ENCODE measurements at places on chromosomes 6 and 20. TPM values are rescaled to one million over a fixed set of nuclear protein-coding genes. Genes with fewer than 3 reads are reported as not detected.
A peak's percentile ranks its signal among the peaks of the same experiment; 100 is the strongest.

The MMP24 gene
- total RNA-seq, result 1.2 TPM

The CRIP3 gene
- total RNA-seq, result 0.80 TPM

The ARMH2 gene
- total RNA-seq, result not detected

The HCK gene
- total RNA-seq, result 3.1 TPM

The FOXA2 gene
- 0.52 TPM for total RNA-seq

The PTPRK gene
- total RNA-seq, result 39.9 TPM

The EEF1A2 gene
- 0.69 TPM for total RNA-seq

The GSTA3 gene
- not detected for total RNA-seq

The AGER gene
- total RNA-seq, result 3.4 TPM

The UNC5CL gene
- 0.87 TPM for total RNA-seq

DNA sequence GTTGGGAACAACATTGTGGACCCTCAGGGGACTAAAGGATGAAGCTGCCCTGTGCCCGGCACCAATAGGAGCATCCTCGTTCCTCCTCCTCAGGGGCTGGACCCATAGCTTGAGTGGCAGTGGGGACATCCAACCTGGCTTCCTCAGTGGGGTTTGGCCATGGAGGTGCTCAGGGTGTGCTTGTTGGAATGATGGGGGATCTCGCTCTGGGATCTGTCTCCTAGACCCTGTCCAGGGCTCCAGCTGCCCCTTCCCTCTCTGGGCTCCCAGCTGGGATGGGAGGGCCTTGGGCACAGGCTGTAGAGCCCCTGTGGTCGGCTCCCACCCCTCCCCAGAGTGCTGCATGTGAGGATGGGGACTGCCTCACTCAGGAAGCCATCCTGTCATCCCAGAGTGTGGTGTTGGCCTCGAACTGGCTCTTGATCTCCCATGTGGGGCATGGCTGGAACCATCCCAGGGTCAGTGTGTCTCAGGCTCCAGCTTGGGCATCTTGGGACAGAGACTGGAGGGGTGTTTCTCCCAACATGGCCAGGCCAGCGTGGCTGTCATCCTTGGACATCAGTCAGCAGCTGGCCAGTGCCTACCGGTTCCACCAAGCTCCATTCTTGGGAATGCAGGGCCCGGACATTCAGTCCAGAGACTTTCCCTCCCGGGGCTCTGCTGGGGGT, 9.5 kb upstream of the MYT1 start:
- no peak for DNase-seq

DNA sequence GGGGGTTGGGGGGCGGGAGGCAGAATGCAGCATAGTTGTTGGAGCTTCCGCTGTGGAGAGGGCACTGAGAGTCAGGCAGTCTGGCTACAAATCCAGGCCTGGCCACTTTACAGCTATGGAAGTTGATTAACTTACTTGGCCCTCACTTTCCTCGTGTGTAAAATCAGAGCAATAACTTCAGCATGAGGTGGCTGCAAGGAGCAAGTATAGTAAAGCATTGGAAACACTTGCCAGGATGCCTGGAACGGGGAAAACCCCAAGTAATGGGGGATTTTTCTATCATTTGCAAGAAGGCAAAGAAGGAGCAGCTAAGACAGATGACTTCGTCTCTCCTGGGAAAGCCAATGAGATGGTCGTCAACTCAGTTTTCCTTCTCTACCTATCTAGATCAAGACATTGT, 35.8 kb downstream of the AGPAT4 start:
- no peak for DNase-seq

DNA sequence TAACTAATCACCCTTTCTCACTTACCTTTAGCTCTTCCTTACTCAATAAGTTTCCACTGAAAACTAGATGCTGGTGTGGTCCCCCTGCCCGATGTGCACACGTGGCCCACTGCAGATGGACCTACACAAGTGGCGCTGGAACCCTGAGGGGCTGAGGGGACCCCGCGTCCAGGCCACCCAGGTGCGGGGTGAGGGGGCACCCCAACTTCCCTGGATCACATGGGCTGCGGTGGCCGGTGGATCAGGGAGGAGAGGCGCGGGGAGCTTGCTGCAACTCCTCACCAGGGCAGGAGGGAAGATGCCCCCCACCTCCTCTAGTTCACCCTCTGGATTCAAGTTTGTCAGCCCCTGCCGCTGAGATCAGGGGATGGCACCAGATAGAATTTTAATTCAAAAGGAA, 12.5 kb upstream of the HLA-DOA start:
- no peak for DNase-seq

DNA sequence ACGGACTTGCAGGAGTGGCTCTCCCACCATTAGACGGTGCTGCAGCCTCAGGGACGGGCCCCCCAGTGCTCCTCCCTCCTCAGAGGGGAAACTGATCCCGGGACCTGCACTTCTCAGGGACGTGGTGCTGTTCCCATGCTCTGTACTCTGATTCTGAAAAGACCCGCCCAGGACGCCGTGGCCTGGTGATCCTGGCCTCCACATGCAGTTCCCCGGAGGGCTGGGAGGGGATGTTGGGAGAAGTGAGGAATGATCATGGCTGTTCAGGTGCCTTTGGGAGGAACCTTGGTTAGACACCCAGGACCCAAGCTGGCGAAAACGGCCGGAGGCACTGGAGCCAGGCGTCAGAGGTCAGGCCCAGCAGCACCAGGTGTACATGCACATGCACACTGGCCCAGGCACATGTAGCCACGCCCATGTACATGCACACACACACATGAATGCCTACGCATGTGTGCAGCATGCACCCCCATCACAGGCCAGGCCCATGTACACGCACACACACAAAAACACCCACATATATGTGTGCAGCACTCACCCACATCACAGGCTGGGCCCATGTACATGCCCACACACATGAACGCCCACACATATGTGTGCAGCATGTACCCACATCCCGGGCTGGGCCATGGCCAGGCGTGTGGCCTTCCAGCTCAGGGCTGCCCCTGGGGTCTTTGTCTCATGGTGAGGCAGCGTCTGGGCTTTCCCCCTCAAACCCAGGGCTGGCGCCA, 52.6 kb upstream of the DACT2 start:
- peak; percentile 31 for DNase-seq

GRCh38 chr6:112934433-112935327, 587.5 kb downstream of the RFPL4B start:
- DNase-seq, result no peak

- DNase-seq, result no peak
Observed at GRCh38 chr6:149414009-149414408, 13.9 kb downstream of the SUMO4 start.

GRCh38 chr6:71457929-71458328, 169.3 kb downstream of the OGFRL1 start:
- DNase-seq, result no peak

- no peak for DNase-seq
Observed at GRCh38 chr20:45484676-45485075, 15.1 kb downstream of the WFDC2 start.

DNA sequence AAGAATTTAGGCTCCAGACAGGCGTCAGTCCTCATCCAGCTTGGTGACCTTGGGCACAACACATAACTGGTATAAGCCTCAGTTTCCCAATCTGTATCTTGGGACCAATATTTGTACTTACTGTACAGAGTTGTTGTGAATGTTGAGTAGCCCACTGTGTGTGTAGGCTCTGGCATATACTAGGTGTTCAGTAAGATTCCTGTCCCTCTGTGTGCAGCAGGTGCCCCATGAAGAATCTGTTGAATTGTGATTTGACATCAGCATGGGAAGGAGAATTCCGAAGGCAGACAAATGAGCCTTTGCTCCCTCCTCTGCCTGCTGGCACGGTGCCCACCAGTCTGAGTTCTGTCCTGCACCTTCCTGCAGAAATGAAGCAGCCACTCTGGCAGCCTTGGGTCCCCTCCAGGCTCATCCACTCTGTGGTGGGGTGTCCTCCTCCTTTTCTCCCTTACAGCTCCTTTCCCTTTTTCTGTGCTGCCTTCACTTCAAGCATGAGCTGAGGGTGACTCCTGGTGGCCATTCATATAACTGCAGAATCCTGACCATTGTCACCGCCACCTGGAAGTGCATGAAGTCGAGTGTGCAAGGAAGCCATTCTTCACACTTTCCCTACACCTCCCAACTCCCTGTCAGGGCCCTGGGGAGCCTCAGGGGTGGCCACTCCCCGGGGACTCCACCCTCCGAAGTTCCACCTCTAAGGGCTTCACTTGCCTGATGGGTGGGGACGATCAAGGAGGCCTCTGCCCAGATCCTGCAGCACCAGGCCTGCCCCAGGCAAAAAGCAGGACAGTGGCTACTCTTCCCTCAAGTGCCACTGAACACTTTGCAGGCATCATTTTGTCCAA, 48.2 kb downstream of the MRPL14 start:
- DNase-seq, result peak; percentile 41

DNA sequence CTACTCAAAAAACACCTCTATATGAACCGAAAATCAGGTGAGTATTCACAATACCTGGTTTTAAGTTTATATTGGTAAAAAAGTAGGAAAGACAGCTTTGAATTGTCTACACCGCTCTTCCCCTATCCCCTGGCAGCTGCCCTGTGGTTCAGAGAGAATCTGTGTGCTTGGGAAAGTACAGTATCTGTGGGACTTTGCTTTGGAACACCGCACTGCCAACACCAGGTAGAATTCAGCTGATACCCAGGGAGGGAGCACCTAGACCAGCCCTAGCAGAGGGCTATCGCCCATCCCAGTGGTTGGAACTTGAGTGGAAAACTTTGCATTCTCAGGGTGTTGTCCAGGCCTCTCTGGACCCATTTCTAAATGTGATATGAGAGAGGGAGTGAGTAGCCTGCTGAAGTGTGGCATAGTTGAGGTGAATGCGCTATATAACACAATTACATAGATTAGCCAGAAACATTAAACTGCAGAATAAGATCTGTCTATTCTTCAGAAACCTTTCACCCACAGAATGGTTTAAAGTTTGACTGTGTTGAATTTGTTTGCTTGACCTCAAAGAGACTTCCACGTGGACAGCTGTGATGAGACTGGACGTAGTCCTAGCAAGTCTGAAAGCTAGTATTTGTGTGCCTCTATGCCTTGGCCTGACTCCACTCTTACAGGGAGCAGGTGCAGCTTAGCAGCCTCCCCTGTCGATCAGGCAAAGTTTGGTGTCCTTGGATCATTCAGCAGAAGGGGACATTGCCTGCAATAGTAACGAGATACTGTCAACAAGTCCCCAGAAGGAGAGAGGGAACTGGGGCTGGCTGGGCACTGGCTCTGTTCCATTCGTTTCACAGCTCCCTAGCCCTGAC, 11.5 kb upstream of the MPC1 start:
- DNase-seq, result no peak

- DNase-seq, result no peak
Observed at GRCh38 chr20:16701296-16701695, 28.5 kb upstream of the SNRPB2 start.

DNA sequence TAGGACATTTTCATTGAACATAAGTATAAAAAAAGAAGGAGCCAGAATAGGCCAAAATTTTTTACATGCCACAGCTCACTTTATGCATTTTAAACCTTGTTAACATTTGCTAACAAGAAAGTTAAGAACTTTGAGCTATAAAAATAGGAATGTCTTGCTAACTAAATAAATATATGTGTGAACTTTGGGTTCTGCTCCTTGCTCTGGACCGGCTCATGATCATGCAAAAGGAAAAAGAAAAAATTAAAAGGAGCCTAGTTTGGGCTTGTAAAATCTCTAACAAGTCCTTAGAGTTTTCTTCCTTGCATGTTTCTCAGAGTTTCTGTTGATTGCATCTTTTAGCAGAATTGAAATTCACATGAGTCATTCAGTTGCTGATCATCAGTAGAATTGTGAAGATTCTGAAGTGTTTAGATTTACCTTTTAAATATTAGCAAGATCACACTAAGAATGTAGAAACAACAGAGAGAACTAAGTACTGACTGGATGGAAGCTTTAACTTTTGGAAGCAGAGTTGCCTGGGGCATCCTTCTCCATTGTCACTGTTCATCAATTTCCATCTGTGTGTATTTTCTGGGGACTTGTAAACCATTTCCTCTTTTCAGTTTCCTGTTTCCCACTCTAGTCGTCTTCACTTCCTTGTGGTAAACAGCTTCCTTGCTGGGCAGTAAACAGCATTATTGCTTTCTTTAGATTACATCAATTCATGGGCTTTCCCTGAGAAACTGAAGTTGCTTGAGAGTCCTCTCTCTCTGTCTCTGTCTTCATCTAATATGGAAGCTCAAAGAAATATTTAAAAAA, 458.4 kb upstream of the BTBD3 start:
- no peak for DNase-seq

DNA sequence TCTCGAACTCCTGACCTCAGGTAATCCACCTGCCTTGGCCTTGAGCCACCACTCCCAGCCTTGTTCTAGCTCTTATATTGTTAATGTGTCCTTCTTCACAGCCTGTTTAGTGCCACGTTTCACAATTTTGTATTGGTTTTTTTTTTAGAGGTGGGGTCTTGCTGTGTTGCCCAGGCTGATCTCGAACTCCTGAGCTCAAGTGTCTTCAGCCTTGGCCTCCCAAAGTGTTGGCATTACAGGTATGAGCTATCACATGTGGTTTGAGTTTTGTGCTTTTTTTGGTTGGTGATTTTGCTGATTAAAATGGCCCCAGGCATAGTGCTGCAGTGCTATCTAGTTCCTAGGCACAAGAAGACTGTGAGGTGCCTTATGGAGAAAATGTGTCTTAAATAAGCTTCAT, 5.9 kb upstream of the CSTL1 start:
- DNase-seq, result no peak

DNA sequence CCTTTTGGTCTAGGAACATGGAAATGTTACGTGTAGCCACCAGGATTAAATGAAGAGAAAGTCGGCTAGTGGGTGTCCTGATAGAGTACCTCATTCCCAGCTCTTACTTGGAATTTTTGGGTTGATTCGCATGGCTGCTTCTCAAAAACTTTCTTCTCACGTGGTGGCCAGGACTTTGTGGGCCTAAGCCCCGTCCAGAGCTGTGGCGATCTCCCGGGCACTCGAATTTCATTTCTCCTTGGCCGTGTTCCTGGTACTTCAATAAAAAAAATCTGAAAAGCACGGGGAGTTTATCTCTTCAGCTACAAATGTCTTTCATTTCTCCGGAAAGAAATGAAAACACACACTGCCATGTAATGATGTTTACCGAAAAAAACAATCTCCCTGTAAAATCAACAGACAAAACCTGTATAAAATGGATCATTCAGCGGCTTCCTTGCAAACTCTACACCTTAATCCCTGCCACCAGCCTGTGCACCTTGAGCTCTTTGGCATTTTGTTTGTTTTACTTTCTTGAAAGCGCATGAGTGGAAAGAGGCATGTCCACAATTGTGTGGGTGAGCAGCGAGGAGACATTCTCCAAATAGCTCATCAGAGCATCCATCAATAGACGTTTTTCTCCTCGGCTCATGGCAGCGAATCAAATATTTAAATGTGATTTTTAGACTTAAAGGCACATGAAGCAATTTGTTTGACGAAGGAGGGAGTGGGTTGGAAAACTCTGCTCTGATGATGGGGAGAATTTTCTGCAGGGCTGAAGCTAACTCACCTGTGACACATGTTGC, 173.1 kb downstream of the TFAP2C start:
- no peak for DNase-seq

- DNase-seq, result no peak
Observed at GRCh38 chr20:6636209-6637159, 131.0 kb upstream of the BMP2 start.

DNA sequence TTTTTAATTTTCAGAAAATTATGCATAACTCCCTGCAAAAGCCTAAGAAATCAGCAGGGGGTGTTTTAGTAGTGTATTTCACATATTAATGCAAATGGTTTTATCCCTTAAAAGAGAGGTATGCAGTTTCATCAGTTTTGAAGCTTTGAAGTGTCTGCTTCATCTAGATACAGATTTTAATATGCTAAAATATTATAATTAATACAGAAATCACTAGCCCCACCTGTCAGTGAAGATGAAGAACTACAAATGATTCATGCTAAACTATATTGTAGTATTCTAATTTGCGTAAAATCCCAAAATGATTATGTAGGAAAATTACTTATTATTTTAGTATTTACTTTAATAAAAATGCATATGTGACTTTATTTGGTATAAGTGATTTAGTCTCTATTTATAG, 2.9 kb upstream of the TFB1M start:
- DNase-seq, result no peak

- no peak for DNase-seq
Observed at GRCh38 chr6:1123386-1124375, 188.2 kb upstream of the FOXQ1 start.
